Adrenal gland (tissue), 19 donors: ENCODE measurements at places on chromosomes 4 and X. TPM values are rescaled to one million over a fixed set of nuclear protein-coding genes. Genes with fewer than 3 reads are reported as not detected.

The KDR gene
- total RNA-seq, result 36.2 TPM

The CPZ gene
- total RNA-seq, result 0.79 TPM

The FABP2 gene
- total RNA-seq, result not detected

The SLC25A14 gene
- total RNA-seq, result 22.9 TPM

The UXT gene
- total RNA-seq, result 154 TPM

The NAP1L5 gene
- total RNA-seq, result 5.0 TPM

The TMPRSS11D gene
- total RNA-seq, result not detected

The NXF3 gene
- total RNA-seq, result 1.3 TPM

The UGT8 gene
- total RNA-seq, result 0.08 TPM

The USP17L10 gene
- total RNA-seq, result not detected

The RP2 gene
- total RNA-seq, result 10.9 TPM

The HS3ST1 gene
- total RNA-seq, result 6.0 TPM

The FAM241A gene
- 1.9 TPM for total RNA-seq
